Stimulated activated CD8-positive, alpha-beta memory T cell treated with anti-CD3 and anti-CD28 coated beads, Interleukin-7, amount 100 ng/mL, for 24 hours (primary cell): ENCODE measurements at places on chromosomes 5 and 9.

DNA sequence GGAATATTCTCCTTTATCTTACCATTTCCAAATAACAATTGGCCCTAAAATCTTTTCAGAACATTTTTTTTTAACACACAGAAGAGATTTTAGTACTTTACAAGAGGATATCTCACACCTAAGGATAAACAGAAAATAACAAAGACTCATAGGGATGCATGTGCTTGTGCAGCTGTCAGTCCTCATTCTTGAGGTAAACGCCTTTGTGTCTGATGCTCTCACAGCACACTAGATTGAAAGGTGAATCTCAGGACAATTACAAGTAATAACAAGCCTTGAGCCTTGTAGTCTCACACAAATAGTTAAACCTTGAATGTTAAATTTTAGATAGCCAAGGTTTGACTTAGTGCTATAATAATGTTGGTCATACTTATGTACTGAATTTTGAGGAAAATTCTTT lies 439.2 kb downstream of the PTPRD start:
- no peak for DNase-seq

GRCh38 chr9:79006546-79006945 lies 565.2 kb upstream of the TLE4 start:
- no peak for DNase-seq

DNA sequence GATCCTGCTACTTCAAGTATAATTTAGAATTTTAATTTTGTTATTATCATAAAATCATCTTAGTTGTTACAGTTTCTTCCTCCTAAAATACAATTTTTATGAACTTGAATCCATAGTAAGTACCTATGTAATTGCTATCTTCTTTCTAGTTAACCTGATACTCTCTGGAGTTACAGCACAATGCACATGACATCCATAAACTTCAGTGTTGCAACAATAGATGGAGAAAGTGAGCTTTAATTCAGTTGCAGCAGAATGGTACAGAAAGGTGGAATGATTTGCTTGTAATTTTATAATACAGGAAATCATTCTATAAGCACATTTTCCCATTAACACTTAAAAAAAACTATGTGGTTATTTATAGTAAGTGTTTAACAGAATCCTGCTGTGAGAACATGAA lies 372.0 kb downstream of the CDH9 start:
- DNase-seq: no peak

DNA sequence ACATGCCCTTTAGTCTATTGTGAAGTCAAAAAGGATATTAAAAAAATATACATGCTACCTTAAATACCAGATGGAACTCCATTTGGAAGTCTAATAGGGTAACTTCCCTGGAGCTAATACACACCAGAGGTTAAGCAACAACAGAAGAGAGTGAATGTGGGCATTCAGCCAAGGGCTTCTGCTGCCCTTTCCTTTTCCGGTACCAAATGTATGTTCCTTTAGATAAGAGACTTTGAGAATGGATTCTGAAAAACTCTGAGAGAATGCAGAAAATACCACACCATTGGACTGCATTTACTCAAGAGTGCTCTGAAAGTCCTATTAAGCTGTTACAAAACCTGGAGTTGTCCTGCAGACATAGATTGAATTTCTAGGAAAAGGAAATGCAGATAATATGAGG lies 23.8 kb upstream of the TRPM3 start:
- no peak for DNase-seq

GRCh38 chr5:96778409-96778808 lies 29.3 kb downstream of the ERAP1 start:
- no peak for DNase-seq

GRCh38 chr9:76459694-76460635 lies 983 bp downstream of the GCNT1 start:
- DNase-seq: no peak

GRCh38 chr5:169374761-169375160 lies 73.8 kb upstream of the SLIT3 start:
- DNase-seq: no peak

DNA sequence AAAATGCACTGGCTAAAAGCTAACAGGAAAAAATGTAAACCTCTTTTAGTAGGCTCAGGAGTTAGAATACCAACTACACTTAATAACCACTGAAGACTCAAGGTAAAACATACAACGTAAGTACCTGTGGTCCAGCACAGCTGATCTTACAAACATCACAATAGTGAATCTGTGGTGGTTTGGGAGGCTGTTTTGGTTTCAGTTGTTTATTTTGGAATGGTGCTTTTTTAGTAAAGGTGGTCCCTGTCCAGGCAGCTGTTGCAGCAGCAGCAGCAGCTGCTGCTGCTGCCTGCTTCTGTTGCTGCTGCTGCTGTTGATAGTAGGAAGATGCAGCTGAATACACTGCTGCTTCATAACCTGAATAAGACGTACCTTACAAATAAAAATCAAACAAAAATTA lies 37.9 kb downstream of the ZFR start:
- no peak for DNase-seq

DNA sequence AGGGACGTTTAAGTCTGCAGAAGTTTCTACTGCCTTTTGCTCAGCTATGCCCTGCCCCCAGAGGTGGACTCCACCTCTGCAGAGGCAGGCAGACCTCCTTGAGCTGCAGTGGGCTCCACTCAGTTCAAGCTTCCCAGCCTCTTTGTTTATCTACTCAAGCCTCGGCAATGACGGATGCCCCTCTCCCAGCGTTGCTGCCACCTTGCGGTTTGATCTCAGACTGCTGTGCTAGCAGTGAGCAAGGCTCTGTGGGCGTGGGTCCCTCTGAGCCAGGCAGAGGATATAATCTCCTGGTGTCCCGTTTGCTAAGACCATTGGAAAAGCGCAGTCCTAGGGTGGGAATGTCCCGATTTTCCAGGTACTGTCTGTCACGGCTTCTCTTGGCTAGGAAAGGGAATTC lies 2188.5 kb upstream of the WWC1 start:
- no peak for DNase-seq

- no peak for DNase-seq
Observed at GRCh38 chr5:114434396-114435219, 72.7 kb downstream of the KCNN2 start.

DNA sequence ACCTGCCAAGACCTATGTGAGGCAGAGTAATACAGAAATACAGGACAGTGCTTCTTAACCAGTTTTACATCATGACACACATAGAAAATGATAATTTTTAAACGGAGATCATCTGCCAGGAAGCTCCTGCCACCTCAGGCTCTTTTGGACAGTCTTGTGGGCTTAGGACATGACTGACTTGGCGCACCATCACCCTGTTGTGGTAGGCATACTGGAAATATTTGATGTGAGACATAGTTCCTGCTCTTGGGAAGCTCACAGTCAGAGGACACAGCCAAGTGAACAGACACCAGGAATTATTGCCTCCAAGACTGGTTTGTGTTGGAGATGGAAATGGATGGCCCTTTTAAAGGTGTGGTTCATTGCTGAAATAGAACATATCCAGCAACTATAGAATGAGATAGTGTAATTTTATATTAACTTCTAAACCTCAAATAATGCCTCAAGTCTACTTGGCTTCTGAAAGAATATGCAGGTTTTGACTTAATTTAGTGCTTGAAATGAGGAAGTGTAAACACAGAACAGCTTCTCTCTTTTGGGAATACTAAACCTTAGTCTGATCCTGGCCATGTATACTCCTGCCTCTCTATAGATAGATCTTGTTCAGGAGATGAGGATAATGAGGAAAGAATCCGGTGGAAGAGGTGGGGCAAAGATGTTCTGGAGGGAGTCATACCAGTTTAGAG lies 19.7 kb downstream of the CPEB4 start:
- DNase-seq: no peak

GRCh38 chr9:6040077-6040476 lies 24.7 kb upstream of the RANBP6 start:
- no peak for DNase-seq

DNA sequence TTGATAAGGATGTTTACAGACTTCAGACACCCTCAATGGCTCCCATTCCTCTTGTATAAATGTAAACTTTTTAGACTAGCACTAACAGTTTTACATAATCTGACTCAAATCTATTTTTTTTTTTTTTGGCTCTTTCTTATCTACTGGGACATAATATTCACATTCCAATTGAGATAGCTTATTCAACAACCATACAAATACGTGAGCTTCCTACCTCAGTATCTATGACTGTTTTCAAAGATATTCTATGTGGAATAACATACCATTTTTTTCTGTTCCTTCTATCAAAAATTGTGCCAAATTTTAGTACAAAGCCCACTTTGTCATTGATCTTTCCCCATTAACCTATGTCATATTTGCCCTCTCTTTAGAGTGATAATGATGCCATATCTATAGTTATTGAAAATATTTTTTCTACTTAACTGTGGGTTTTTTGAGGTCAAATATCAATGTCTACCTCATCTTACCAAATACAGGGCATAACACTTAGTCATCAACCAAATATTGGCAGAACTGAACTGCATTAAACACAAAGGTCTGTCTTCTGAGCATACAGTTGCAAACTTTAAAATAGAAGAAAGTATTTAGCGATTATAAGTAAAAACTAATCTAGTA lies 482.6 kb downstream of the PTPRD start:
- DNase-seq: no peak

DNA sequence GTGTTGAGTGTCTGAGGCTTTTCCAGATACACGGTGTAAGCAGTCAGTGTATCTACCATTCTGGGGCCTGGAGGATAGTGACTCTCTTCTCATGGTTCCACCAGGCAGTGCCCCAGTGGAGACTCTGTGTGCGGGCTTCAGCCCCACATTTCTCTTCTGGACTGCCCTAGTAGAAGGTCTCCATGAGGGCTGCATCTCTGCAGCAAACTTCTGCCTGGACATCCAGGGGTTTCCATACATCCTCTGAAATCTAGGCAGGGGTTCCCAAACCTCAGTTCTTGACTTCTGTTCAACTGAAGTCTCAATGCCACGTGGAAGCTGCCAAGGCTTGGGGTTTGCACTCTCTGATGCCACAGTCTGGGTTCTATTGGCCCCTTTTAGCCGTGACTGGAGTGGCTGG lies 256.6 kb upstream of the ITGA1 start:
- no peak for DNase-seq

DNA sequence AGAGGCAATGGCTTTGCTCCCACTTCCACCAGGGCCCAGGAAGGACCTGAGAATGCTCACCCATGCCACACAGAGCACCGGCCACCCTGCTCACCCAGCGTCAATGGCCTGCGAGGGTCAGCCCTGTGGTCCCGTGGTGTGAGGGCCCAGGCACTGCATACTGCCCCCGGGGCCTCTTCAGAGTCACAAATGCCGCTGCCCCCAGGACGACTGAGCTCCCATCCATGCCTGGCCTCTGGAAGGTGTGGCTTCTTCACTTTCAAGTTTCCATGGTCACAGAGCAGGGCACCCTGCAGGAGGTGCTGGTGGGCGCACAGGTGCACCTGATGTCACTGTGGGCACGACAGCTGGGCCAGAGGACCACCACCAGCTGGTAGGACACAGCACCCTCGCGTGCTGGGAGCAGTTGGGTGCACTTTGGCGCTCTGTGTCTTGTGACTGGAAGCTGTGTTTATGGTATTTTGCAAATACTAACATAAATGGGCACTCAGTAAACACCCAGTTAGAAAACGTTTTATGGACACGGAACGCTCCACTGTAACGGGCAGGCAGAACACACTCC lies 12.5 kb upstream of the ZDHHC11 start:
- no peak for DNase-seq
